Smooth muscle cell of the coronary artery (primary cell): ENCODE measurements at places on chromosomes 5 and 9. TPM values are rescaled to one million over a fixed set of nuclear protein-coding genes. Genes with fewer than 3 reads are reported as not detected.

The ATOX1 gene
- total RNA-seq, result 99.0 and 112 TPM in 2 replicates

The BARHL1 gene
- total RNA-seq, result not detected in 2 replicates

The SPINK4 gene
- total RNA-seq, result not detected in 2 replicates

The PCDHGB4 gene
- total RNA-seq, result 22.8 and 23.2 TPM in 2 replicates
